ENCODE measurements at places on chromosomes 7 and 10.

GRCh38 chr10:76404531-76404930, 973.1 kb downstream of the LRMDA start:
- DNase-seq, result no peak

DNA sequence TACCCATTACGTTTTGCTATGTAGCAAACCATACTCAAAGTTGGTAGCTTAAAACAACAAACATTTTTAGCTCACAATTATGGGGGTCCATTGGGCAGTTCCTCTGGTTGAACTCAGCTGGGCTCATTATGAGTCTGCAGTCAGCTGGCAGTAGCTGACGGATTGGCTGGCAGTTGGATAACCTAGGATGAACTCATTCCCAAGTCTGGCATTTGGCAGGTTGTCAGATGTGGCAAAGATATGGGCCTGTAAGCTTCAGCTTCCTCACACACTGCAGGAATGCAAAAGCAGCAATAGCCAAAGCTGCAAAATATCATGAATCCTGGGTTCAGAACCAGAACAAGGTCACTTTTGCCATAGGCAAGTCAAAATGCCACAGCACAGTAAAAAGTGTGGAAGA, 412.2 kb upstream of the SORCS1 start:
- DNase-seq, result no peak

DNA sequence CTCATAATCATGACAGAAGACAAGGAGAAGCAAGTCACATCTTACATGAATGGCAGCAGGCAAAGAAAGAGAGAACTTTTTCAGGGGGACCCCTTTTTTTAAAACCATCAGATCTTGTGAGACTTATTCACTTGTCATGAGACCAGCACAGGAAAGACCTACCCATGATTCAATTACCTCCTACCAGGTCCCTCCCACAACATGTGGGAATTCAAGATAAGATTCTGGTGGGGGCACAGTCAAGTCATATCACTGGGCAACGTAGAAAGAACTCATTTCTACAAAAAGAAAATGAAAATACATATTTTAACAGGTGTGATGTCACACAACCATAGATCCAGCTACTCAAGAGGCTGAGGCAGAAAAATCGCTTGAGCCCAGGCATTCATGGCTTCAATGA, 304.1 kb downstream of the IPMK start:
- DNase-seq, result no peak

DNA sequence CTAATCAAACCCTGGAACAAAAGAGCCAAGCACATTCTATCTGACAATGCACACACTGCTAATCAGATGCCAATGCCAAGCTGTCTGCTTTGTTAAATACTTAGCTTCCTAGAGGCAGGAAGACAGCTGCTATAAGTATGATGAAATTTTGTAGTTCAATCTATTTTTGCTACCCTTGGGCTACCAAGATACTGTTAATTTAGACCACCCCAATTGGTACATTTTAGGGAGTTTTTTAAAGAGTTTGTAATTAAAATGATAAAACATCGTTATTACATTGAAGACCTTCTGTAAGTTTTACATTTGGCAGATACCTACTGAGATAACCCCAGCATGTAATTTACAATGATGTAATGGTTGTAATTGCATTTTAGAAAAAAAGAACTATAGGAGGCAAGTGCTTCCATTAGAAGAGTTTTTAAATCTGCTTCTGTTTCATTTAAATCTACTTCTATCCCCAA, 268.5 kb downstream of the ADK start:
- no peak for DNase-seq

- no peak for DNase-seq
These were observed 106.0 kb upstream of the PRR15 start for GRCh38 chr7:29457565-29458011.

DNA sequence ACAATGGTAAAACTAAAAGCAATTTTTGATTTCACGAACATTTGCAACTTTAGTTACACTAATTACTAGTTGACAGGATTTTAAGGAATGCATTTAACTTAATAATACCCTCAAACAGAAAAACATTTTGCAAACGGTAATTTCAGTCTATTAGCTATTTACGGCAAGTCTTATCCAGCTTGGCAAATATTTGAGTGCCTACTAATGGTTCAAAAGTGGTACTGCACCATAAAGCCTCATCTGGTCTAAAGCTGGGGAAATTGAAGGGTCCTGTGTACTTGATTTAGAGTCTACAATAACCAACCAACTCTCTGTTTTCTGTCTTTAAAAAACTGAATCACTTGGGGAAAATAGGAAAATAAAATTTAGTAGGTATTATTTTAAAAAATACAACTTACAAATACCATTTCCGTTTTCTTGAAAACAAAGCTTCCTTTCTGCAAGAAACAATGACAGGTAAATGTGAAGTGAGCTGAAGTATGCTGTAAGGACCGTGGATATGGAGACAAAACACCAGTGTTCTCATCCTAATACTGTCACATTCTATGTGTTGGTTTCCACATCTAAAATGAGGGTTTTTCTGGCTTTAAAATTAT, 142.3 kb downstream of the VPS50 start:
- DNase-seq, result no peak

DNA sequence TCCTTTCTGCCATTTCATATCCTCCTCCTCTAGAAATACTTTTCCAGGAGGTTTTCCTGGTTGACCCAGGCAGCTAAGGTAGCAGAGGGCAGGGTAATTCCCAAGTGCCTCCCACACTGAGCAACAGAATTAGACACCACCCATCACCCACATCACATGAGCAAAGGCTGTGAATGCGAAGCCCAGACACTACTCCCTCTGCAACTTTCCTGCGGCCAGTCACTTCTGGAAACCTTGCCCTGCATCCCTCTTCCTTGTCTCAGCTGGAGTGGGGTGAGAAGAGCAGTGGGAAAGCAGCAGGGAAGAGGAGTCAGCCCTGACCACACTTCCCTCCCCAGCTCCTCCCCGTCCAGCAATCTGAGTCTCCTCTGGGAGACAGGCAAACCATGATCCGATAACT, 15.2 kb downstream of the TMEM176B start:
- DNase-seq, result no peak

DNA sequence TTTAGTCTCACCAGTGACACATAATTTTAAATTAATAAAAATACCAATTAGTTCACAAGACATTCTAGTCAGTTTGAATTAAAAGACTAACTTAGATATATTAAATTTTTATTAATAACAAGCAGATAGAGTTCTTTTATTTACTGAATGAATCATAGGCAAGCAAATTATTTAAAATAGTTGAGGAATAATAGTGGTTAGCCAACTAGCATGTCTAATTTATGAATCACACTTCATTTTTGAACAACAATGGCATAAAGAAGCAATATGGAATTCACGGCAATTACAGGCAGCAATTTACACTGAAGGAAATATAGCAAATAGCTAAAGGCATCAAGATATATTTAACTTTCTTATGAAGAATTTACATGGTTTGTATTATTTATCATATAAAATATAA, 187.0 kb upstream of the SLC26A5 start:
- no peak for DNase-seq

GRCh38 chr7:44366986-44367385, 41.6 kb upstream of the CAMK2B start:
- DNase-seq, result no peak

DNA sequence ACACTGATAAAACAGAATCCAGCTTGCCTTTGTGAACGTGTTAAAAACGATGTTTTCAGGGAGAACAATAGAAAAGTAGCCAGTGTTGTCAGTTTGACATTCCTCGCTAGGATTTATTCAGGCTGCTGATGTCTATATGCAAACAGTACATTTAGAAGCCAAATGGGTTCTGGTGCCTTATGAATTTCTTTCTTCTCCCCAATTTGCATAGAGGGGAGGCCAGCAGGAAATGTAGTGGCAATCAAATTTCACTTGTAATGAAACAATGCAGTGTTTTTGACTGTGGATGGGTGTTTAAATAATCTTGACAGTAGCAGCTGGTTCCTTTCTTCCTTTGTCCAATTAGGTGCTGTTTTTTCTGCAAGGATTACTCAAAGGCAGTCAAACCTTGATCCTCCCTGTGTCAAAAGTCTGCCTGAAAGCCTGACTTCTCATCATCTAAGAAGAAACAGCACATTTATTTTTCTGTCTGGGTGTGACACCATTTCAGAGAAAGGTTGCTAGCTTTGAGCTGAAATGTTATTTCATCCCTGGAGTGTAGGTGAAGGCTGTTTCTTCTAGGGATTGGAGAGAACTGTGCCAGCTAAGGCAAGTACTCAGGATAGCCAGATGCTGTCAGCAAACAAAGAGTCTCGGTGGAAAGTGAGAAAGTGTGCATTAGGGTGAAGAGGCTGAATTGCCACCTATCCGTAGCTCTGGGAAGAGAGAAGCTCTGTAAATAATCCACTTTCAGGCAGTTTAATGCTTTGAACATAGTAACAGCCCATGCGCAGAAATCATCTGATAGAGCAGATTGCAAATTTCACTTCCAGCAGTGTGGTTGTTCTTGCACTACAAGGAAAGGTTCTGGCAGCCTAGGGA, 36.6 kb upstream of the ZNRF2 start:
- DNase-seq, result no peak

DNA sequence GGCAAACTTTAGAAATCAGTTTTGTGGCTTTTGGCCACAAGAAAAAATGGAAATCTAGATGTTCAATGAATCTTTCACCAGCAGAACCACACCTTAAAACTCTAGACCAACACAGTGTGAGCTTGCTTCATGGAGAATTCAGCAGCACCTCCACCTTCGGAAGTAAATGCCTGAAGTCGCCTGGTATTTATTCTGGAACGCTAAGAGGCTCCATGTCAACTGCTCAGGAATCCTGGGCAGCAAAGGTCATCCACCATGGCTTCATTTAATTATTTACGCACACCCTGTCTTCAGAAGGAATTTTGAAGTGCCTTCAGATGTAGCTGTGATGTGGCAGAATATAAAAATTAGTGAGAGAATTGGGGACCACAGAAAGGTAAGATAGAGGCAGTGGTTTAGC, 167.7 kb downstream of the GFRA1 start:
- no peak for DNase-seq

DNA sequence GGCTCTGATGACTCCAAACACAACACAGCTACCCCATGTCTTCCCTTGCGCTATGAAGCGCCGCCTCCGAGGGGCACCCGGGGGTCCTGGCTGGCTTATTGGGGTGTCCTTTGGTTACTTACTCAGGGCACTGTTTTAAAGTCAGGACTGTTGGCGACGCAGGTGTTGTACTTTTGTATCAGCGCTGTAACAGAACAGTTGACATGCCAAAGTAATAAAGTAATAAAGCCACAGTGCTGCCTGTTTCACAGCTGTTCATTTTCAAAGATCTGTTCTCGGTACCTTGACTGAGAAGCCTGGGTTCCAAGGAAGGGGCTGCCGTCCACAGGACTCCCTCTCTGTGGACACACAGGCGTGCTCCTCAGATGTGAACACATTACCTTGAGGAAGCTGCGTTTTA, 64.1 kb downstream of the WDR37 start:
- no peak for DNase-seq

GRCh38 chr10:15399060-15399661, 28.1 kb upstream of the FAM171A1 start:
- no peak for DNase-seq

DNA sequence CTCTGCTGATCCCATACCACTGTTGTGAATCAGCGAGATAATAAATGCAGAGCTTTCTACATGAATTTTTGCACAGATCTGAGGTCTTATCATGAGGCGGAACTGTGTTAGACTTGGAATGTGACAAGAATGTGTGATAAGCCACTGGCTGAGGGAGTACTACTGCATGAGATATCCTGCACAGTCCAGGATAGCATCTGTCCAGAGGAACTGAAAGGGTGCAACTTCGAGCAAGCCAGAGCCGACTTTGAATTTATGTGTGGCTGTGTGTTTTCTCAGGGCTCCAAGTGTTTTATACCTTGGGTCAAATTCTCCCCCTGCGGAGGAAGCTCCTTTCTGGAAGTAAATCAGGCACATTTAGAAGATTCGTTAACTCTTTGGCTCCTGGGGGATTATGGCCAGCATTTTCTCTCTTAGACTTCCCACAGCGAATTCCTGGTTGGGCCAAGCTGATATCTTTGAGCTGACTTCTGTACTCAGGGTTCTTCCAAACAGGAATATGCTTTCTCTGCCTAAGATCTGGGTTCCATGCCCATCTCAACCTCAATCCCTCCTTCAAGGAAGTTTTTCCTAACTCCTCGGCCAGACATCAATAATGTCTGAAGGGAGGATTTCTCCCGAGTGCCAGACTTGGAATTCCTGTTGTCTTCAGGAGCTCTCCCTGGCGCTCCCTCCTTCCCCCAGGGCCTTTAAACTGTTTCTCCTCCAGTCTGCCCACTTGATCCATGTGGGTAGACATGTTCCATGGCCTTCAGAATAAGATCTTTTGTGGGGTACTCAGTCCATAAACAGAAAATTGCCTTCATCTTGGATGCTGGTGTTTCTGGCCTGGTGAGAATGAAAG, 2.5 kb upstream of the MEST start:
- DNase-seq, result no peak

DNA sequence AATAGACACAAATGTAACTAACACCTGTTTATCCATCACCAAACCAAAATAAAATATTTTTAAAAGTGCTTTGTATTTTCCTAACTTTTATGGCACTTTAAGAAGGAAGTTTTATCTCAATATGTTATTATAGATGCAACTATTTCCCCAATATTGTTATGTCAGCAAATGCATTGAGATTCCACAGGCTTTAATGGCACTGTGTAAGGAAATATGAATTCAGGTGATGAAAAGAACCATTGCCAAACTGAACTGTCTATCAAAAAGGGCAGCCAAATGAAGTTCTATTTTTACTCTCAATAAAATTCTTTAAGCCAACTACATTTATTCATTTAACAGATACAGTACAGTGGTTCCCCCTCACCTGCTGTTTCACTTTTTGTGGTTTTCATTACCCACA, 67.2 kb upstream of the OIT3 start:
- no peak for DNase-seq

GRCh38 chr7:114481999-114482398, 67.4 kb downstream of the FOXP2 start:
- DNase-seq, result no peak

DNA sequence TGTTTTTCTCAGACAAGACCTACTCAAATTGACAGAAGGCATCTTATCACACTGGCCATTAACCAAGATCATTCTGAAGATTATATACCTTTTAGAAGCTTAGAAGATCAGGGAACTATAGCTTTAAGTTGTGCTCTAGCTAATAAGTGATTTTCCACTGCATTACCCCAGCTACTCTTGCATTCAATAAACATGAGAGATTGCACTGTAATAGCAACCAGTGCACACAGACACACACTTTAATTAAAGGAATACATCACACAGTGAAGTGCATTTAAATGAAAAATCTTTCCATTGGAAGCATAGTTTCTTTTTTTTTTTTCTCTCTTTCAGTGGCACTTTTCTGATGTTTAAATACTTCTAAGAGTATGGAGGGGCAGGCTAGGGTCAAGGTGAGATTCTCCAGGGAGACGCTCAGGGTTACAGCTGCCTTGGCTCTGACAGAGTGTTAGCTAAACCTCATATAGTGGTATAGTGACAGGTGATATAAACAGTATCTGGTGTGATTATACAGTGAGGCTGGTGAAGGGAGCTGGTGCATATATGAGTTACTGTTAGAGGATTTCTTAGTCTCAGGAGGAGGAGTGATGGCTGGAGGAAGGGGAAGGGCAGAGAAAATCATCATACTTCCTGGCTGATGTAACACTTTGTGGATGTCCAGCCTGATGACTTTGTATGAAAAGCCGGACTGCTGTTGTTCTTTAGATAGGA, 369.5 kb downstream of the SORCS3 start:
- DNase-seq, result no peak

- no peak for DNase-seq
These were observed 50.6 kb downstream of the KIAA1217 start for GRCh38 chr10:24259365-24260130.
